SHP77 (cell line): ENCODE measurements at places on chromosomes 3 and 15.

GRCh38 chr3:151171145-151171757 lies 31.8 kb downstream of the GPR171 start:
- no peak for DNase-seq

DNA sequence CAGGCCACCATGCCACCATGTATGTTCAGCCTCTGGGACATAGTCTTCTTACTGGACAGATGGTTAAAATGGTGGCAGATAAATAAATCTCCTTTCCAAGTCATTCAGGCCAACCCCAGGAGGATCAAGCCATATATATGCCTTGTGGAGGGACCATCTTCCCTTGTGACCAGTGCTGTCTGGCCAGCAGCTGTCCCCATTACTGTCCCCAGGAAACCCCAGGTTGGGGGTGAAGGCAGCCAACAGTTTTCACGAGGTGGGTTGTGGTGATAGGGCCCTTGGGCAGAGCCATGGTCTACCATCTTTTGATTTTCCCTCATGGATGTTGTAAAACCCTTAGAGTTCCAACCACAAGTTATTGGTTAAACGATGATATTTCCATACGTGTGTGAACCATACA lies 48.7 kb upstream of the PCSK6 start:
- DNase-seq: no peak

DNA sequence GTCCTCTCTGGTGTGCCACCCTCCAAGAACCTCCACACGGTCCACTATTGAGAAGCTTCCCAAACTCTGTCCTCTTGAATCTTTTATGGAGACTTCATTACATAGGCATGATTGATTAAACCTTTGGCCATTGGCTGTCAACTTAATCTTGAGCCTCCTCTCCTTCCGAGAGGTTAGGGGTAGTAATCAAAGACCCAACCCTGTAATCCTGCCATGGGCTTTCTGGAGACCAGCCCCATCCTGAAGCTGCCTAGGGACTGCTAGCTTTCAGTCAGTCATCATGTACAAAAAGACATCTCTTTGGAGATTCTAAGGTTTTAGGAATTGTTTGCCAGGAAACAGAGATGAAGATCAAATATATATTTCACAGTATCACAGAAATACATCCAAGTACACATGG lies 37.0 kb downstream of the APH1B start:
- no peak for DNase-seq

DNA sequence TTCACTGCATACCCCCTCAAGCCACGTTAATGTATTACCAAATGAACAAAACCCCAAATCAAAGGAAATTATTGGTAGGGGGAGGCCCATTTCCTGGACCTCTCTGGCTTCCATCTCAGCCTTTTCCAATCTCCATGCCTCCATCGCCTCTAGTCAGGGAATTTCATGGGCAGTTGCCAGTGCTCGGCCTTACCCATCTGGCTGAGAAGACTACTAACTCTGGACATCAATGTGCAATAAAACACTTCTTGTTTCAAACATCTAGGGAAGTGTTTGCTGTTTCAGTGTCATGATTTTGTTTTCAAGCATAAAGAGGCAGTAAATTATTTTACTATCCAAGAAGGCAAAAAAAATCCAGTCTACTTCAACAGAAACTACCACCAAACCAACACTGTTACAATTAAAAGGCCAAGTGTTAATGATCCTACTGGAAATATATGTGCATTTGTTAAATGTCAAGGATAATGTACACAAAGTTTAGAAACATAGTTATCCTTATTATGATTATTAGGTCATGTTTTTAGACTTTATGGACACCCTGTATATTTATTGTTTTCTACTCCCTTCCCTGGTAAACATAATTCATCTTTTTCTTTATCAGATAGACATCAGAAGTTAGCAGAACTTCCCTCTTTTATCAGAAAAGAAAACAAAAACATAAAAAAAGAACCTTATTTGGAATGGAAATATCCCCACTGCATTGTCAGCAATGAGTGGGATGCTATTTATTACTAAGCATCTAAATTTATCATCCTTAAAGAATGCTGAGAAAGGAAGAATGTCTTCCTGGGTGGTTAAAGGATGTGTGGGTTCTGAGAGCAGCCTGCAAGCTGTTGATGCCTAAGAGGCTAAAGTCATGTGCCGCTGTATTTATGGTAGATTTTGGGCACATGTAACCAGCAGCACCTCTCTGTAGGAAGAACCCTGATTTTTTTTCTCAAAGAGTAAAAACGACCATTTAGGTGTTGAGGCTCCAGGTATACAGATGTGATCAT lies 15.2 kb downstream of the LDHAL6B start:
- DNase-seq: no peak

GRCh38 chr3:12049675-12050074 lies 45.5 kb downstream of the SYN2 start:
- no peak for DNase-seq
